Prostate gland (tissue), 2 donors: ENCODE measurements at places on chromosomes 12 and 14. TPM values are rescaled to one million over a fixed set of nuclear protein-coding genes. Genes with fewer than 3 reads are reported as not detected.

MYF6 gene
- not detected for total RNA-seq

- DNase-seq, result no peak
These were observed 57.7 kb upstream of the CSRP2 start for GRCh38 chr12:76936275-76937193.

DNA sequence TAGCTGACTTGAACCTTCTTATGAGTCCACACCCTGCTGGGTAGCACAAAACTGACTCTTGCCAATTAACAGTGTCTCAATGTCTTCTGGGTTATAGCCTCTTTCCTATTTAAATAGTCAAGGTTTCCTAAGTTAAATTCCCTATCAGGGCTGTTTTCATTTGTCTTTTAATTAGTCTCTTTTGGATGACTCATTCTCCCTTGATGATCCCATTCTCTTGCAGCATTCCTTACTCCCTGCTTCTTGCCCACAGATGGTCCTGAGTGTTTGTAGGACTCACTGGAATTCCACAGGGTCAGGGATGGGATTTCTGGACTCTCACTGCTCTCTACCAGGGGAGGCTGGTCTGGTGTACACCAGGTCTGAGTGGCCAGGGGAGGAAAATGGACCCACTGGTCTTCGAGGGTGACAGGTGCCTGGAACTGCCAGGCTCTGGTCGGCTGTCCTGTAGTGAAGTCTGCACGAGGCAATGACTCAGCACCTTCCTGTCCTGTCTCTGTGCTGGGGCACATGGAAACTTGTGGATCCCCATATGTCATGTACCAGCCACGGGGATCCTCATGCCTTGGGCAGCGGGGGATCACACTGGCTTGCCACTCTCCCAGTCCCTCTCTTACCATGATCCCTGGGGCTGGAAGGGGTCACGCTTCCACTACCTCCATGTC is 236.5 kb upstream of the PELI2 start:
- DNase-seq, result no peak

DNA sequence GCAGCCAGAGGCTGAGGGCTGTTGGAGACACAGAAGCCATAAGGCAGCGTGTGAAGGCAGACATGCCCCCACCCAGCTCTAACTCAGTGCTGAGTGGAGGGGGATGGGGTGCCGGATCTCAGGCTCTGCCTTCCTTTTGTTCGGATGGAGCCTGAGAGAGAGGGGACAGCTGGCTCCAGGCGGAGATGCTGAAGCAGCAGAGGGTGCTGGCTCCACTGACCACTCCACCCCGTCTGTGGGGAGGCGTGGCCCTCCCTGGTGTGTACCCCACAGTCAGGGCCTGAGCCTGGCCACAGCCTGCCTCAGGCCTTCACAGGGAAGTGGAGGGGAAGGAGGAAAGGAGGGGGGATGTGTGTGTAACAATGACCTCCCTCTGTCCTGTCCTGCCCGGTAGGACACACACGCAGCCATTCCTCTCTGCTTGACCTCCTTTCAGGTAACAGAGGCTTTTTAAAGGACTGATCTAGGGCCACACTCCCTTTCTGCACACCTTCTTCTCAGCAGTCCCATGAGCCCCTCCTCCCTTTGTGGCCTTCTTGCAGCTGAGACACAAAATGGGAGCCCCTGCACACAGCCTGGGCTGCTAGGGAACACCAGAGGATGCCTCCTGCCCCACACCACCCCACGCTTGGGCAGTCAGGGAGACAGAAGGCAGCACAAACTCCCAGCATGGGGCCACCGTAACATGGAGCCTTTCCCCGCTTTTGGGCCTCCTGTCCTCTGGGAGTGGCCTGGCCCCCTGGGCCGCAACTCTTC is 9.6 kb upstream of the ENDOU start:
- no peak for DNase-seq

GRCh38 chr12:3496957-3497356 is 6.0 kb downstream of the PRMT8 start:
- DNase-seq, result no peak

DNA sequence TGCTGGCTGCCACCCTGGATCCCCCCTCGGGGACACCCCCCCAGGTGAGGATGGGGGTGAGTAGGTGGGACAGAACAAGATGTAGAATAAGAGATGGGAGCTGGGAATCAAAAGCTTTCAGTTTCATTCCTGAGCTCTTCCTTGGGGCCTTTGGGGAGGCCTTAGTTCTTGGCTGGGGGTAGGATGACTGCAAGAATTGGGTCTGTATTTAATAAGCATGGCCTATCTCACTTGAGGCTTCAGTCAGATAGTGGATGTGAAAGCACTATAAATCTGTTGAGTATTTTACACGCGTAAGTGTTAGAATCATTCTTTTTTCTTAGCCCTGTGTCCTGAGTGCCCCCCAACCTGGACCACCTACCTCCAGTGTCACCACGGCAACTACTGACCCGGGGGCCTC is 4.6 kb downstream of the MBD6 start:
- DNase-seq, result no peak

- DNase-seq, result no peak
These were observed 42.3 kb upstream of the TPH2 start for GRCh38 chr12:71896205-71896882.

DNA sequence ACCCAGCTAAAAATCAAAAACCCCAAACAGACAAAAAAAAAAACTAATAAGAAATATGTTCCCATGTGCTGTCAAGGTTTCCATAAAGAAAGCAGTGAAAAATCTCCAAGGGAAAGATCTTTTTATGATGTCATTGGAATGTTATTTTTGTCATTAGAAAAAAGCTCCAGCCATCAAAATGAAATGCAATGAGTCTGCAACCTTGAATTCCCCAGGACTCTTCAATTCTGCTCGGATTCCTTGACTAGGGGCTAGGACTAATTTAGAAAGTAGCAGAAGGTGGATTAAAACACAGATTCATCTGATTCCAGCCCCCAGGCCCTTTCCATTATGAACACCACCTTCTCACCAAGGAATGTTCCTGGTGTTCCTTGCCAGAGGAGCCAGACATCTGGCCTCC is 6.0 kb upstream of the PCNX1 start:
- no peak for DNase-seq
